Central memory CD8-positive, alpha-beta T cell (primary cell): ENCODE measurements at places on chromosomes 13 and 19.

GRCh38 chr13:20672772-20673171 lies 30.7 kb upstream of the IL17D start:
- no peak for DNase-seq
- no peaks in the 10 kb centered on the region for H3K27me3 ChIP-seq

DNA sequence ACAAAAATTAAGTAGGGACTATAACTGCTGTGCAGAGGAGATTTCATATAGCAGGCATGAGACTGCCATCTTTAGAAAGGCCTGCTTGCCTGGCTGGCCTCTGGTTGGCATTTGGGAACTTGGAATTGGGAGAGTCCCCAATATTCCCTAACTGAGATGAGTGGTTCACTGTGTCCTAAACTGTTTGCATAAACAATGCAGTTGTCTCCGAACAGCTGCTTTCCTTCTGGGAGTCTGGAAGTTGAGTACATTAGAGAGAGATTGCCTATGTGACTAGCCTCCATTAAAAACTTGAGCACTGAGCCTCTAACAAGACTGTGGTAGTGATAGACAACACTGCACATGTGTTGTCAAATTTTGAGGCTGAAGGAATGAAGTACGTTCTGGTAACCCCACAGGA lies 47.4 kb downstream of the STOML3 start:
- peaks cover 7% of the 10 kb centered on the region for H3K27me3 ChIP-seq
- no peaks in the 10 kb centered on the region for H3K36me3 ChIP-seq
- no peaks in the 10 kb centered on the region for H3K4me1 ChIP-seq
- no peak for DNase-seq

DNA sequence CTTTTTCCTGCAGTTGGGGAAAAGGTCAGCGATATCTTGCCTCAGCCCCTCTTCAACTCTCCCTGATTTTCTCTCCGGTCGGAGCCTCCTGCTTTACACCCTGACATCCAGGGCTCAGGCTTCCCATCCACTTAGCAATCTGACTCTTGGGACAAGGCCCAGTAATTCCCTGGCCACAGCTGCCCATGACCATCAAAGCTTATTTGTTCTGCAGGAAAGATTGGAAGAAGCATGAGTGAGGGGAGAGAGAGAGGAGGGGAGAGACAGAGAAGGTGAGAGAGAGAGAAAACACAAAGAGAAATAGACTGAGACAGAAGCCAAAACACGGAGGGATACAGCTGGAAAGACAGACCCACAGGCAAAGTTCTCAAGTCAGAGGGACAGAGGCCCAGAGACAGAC lies 13.7 kb downstream of the SYT3 start:
- peaks cover 41% of the 10 kb centered on the region for H3K27me3 ChIP-seq
- H3K27ac ChIP-seq, result no peak overlapping the region
- no peak for DNase-seq
- H3K4me1 ChIP-seq, result no peaks in the 10 kb centered on the region

DNA sequence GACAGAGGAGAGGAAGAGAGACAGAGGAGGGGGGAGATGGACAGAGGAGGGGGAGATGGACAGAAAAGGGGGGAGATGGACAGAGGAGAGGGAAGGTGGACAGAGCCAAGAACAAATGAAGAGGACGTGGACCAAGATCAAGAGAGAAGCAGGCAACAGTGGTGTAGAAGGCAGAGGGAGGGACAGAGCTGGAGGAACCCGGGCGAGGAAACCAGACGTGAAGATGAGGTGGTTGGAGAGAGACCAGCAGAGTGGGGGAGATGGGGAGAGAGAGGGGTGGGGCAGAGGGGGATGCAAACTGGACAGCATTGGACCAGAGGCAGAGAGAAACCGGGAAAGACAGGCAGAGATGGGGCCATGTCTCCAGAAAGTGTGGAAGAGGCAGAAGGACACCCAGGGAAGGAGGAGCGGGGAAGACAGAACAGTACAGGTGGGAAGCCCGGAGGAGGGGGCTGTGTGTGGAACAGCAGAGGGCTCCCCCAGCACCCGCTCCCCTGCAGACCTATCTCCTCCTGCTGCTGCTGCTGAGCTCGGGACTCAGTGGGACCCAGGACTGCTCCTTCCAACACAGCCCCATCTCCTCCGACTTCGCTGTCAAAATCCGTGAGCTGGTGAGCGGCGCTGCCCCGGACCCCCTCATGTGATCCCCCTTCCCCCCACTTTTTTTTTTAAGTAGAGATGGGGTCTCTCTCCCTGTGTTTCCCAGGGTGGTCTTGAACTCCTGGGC lies 1.3 kb downstream of the FLT3LG start:
- H3K36me3 ChIP-seq, result peaks cover 46% of the 10 kb centered on the region
- peaks cover 38% of the 10 kb centered on the region for H3K4me1 ChIP-seq
- peak overlapping the region; percentile 92 for H3K4me3 ChIP-seq
- DNase-seq, result no peak

DNA sequence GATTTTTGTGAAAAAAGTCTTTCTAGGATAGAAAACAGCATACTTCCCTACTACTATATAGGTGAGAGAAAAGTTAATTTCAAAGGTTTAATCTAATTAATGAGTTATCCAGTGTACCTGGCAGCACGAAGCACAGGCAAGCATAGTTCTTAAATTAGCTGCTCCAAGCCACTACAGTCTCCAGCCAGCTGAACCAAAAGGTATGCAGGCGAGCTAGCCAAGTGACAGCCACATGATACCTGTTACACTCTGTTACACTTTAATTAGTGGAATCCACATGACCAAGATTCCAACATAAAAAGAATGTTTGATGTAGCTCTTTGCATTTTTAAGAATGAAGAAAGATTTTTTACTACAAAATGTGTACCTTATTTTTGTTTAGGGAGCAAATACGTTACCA lies 15.5 kb downstream of the SLC25A30 start:
- peaks cover 69% of the 10 kb centered on the region for H3K36me3 ChIP-seq
- H3K4me3 ChIP-seq, result no peak overlapping the region
- no peak overlapping the region for H3K27ac ChIP-seq
- peaks cover 9% of the 10 kb centered on the region for H3K4me1 ChIP-seq
- no peak for DNase-seq

DNA sequence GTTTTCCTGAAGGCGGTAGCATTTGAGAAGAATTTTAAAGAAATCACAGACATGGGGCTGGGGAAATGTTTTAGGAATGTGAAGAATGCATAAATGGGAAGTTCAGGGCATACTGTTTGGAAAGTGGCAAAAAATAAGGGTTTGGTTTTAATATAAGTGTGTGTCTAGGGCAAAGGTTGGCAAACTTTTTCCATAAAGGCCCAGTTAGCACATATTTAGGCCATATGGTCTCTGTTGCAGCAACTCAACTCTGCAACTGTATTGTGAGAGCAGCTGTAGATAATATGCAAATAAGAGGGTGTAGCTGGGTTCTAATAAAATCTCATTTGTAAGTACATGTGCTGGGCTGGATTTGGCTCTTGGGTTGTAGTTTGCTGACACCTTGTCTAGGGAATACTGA lies 521.9 kb downstream of the DIAPH3 start:
- H3K27ac ChIP-seq, result no peak overlapping the region
- no peaks in the 10 kb centered on the region for H3K4me1 ChIP-seq
- DNase-seq, result no peak
- H3K27me3 ChIP-seq, result peaks cover 8% of the 10 kb centered on the region
- no peak overlapping the region for H3K4me3 ChIP-seq

GRCh38 chr19:52566121-52566520 lies 4.0 kb upstream of the ZNF701 start:
- no peaks in the 10 kb centered on the region for H3K27me3 ChIP-seq
- H3K27ac ChIP-seq, result no peak overlapping the region
- H3K4me1 ChIP-seq, result peaks cover 11% of the 10 kb centered on the region
- H3K4me3 ChIP-seq, result no peak overlapping the region
- no peak for DNase-seq
- peaks cover 5% of the 10 kb centered on the region for H3K36me3 ChIP-seq
